ENCODE measurements at places on chromosomes 7 and 10. TPM values are rescaled to one million over a fixed set of nuclear protein-coding genes. Genes with fewer than 3 reads are reported as not detected.

The CLRN3 gene
- total RNA-seq, result 2.7 TPM

The CALD1 gene
- 95.4 TPM for total RNA-seq

The IFIT1B gene
- not detected for total RNA-seq

The NODAL gene
- not detected for total RNA-seq

The VAX1 gene
- not detected for total RNA-seq

The ING3 gene
- 28.3 TPM for total RNA-seq

The CRYGN gene
- total RNA-seq, result 3.2 TPM

The PAX4 gene
- 23.6 TPM for total RNA-seq

The SMKR1 gene
- 1.7 TPM for total RNA-seq

DNA sequence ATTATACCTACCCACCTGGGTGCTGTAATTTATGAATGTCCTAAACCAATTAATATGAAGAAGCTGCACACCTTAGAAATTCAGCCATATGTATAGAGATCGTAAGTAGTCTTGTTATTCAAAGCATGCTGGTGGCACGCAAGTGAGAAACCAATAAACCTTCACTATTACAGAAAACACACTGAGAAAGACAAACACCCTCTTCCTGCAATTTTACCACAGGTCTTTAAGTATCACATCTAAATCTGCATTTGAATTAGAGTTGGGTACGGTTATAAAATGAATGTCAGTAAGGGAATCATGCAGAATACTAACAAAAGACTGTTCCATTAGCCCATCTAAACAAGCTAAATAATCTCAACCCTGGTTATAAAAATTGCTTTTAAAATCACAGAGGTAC, 33.8 kb downstream of the CCNJ start:
- DNase-seq, result no peak
- H3K27me3 ChIP-seq, result no peaks in the 10 kb centered on the region
- H3K4me3 ChIP-seq, result no peak overlapping the region

GRCh38 chr10:124728071-124728829, 15.9 kb downstream of the FAM53B start:
- no peak for DNase-seq
- H3K27ac ChIP-seq, result no peak overlapping the region
- peaks cover 10% of the 10 kb centered on the region for H3K36me3 ChIP-seq
- H3K27me3 ChIP-seq, result no peaks in the 10 kb centered on the region
- no peak overlapping the region for H3K4me3 ChIP-seq

- no peak overlapping the region for H3K4me3 ChIP-seq
- H3K4me1 ChIP-seq, result no peaks in the 10 kb centered on the region
- no peak overlapping the region for H3K27ac ChIP-seq
- no peak for DNase-seq
Observed at GRCh38 chr7:1694611-1695511, 24.8 kb downstream of the ELFN1 start.

DNA sequence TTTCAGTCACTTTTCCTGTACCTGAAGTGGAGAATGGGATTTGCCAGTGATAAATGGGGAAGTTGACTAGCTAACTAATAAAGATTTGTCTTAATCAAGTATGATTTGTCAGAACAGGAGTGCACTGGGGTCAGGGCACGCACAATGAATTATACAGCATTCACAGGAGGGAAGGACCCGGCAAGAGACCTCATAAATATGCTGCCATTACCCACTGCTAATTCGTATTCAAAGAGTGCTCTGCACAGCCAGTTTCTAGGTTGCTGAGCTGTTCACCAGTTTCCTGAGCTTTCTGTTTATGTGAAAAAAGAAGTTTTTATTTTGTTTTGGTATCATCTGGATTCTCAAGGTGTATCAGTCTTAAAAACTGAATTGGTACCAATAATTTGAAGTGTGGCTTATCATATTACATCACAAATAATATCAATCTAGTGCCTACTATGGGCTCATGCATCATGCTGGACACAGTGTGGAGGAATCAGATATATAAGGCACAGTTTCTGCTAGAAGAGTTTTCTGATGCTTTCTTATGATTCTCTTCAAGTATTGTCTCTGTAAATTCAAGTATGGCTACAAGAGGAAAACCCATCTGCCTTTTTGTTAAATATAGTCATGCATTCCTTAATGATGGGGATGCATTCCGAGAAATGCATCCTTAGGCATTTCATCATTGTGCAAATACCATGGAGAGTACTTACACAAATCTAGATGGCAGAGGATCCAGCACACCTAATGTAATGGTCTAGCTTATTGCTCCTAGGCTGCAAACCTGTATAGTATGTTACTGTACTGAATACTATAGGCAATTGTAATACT, 202.2 kb downstream of the VTI1A start:
- DNase-seq, result no peak
- no peak overlapping the region for H3K4me3 ChIP-seq
- peaks cover 2% of the 10 kb centered on the region for H3K4me1 ChIP-seq
- no peak overlapping the region for H3K27ac ChIP-seq
- no peaks in the 10 kb centered on the region for H3K27me3 ChIP-seq

DNA sequence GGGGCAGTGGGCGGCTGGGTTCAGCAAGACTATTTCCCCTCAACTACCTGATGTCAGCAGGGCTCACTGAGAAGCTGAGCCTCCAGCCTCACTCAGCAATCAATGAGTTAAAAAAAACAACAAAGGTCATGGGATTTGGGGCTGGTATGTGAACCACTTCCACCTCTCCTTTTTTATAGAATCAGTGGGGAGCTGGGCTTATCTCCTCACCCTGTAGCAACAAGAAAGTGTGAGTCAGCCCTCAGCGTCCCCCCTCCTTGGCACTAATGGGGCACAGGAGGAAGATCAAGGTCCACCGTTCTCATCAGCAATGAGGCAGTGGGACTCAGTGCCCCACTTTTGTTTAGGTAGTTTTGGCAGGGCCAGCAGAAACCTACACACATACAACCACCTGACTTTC, 823.5 kb upstream of the POM121L12 start:
- no peaks in the 10 kb centered on the region for H3K36me3 ChIP-seq
- no peak for DNase-seq
- peaks cover 3% of the 10 kb centered on the region for H3K27me3 ChIP-seq
- H3K27ac ChIP-seq, result no peak overlapping the region
- H3K4me3 ChIP-seq, result no peak overlapping the region

DNA sequence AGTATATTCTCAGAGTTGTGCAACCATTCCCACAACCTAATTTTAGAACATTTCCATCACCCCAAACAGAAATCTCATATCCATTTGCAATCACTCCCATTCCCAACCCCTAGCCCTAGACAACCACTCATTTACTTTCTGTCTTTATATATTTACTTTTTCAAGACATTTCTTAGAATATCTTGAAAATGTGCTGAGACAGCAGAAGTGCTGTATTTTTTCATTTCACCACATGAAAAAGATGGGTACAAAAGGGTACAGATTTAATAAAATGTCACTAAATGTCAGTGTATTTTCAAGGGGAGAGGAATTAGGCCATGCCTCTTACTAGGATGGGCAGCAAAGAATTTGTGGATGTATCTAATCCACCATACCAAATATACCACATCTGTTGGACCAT, 51.6 kb upstream of the CCDC6 start:
- no peak overlapping the region for H3K4me3 ChIP-seq
- no peak overlapping the region for H3K27ac ChIP-seq
- DNase-seq, result no peak
- no peaks in the 10 kb centered on the region for H3K36me3 ChIP-seq
- H3K27me3 ChIP-seq, result no peaks in the 10 kb centered on the region

DNA sequence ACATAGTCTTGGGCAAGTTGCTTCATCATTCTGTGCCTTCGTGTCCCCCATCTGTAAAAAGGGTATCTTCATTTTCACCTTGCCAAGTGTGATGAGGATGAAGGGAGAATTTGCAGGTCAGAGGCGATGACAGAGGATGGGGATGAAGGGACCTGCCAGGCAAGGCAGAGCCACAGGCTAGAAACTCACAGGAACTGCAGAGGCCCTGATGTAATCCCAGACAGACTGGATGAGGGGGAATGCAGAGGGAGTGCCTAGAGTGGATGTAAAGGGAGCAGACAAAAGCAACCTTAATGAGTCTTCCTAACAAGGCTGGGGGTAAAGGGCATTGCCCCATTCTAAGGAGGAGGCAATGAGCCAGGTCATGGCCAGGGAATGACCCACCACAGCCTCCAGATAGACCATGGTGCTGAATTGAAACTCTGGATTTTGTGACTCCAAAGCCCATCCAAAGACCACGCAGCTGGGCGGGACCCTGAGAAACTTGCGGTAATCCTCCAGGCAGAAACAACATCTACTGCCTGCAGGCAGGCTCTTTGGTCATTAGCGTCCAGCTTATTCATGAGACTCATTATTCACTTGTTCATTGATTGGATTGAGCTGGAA, 1.9 kb downstream of the ANTXRL start:
- no peak overlapping the region for H3K4me3 ChIP-seq
- H3K27me3 ChIP-seq, result peaks cover 64% of the 10 kb centered on the region
- no peak for DNase-seq
- H3K27ac ChIP-seq, result no peak overlapping the region
- no peaks in the 10 kb centered on the region for H3K36me3 ChIP-seq

- H3K27me3 ChIP-seq, result peaks cover 6% of the 10 kb centered on the region
- no peak overlapping the region for H3K4me3 ChIP-seq
- H3K36me3 ChIP-seq, result no peaks in the 10 kb centered on the region
- H3K4me1 ChIP-seq, result no peaks in the 10 kb centered on the region
- no peak for DNase-seq
- no peak overlapping the region for H3K27ac ChIP-seq
Observed at GRCh38 chr10:43942096-43942850, 293.6 kb upstream of the ZNF32 start.

DNA sequence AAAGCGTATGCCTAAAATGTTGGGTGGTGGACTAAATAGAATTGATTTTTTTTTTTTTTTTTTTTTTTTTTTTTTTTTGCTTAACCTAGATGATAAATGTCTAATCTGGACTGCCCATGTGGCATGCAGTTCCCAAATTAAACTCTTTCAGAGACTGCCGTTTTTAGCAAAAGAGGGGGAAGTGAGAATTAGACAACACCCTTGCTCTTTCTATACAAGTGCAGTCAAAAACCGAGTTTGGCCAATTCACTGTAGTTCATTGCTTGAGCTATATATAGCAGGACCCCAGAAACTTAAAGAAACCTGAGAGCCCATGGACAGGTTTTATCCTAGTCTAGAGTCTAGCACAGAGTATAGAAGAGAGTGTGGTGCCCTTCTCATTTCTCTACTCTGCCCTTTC, 141.9 kb downstream of the GRM3 start:
- no peaks in the 10 kb centered on the region for H3K36me3 ChIP-seq
- no peaks in the 10 kb centered on the region for H3K4me1 ChIP-seq
- H3K27me3 ChIP-seq, result peaks cover 3% of the 10 kb centered on the region
- no peak overlapping the region for H3K4me3 ChIP-seq
- no peak overlapping the region for H3K27ac ChIP-seq

GRCh38 chr10:95400787-95401186, 110.0 kb upstream of the PDLIM1 start:
- no peak overlapping the region for H3K27ac ChIP-seq
- H3K4me3 ChIP-seq, result no peak overlapping the region
- H3K4me1 ChIP-seq, result no peaks in the 10 kb centered on the region
- DNase-seq, result no peak
- no peaks in the 10 kb centered on the region for H3K27me3 ChIP-seq

DNA sequence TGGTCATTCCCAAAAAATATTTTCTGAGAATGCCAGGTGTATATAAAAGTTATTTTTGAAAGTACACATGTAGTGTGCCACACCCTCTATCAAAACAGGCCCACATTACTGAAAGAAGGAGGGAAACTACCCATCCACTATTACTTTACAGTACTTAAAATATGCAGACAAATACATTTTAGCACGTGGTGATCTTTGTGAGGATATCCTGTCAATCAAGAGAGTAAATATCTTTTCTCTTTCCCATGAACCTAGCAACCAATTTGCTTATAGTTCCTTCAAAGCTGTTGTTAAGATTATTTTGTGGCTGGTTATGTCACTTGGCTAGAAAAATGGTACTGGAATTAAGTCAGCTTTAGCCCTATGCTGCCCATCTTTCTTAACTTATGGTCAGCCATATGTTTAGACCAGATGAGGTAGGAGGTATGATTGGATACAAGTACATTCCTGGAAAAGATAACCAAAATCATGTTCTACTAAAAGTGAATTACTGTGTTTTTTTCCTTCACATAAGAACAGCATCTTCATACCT, 70.1 kb downstream of the AUTS2 start:
- no peaks in the 10 kb centered on the region for H3K27me3 ChIP-seq
- no peaks in the 10 kb centered on the region for H3K36me3 ChIP-seq
- H3K4me1 ChIP-seq, result peaks cover 8% of the 10 kb centered on the region
- no peak overlapping the region for H3K4me3 ChIP-seq

DNA sequence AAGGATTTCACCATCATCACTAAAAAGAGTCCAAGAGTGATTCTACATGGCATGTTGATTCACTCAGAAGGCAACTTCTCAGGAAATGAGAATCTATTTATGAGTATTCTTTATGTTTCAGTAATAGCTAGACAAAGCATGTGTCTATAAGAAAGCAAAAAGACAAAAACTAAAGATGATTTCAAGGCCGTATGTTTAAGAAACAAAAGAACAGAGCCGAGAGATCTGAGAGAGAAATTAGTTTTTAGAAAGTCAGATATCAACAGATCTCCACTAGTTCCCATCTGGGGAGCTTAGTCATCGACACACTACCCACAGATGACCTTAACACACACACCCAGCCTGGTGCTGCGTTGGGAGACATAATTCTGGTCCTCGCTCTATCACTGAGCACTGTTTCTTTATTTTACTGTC, 21.0 kb downstream of the PIP4K2A start:
- H3K4me3 ChIP-seq, result no peak overlapping the region
- H3K27me3 ChIP-seq, result no peaks in the 10 kb centered on the region
- DNase-seq, result no peak
- H3K27ac ChIP-seq, result no peak overlapping the region
- peaks cover 5% of the 10 kb centered on the region for H3K36me3 ChIP-seq

DNA sequence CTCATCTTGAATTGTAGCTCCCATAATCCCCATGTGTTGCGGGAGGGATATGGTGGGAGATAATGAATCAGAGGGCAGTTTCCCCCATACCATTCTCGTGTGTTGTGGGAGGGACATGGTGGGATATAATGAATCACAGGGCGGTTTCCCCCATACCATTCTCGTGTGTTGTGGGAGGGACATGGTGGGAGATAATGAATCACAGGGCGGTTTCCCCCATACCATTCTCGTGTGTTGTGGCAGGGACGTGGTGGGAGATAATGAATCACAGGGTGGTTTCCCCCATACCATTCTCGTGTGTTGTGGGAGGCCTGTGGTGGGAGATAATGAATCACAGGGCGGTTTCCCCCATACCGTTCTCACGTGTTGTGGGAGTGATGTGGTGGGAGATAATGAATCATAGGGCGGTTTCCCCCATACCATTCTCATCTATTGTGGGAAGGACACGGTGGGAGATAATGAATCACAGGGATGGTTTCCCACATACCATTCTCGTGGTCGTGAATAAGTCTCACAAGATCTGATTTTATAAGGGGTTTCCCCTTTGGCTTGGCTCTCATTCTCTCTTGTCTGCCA, 271.0 kb downstream of the MAD1L1 start:
- H3K27me3 ChIP-seq, result no peaks in the 10 kb centered on the region
- peaks cover 18% of the 10 kb centered on the region for H3K36me3 ChIP-seq
- no peaks in the 10 kb centered on the region for H3K4me1 ChIP-seq
- H3K27ac ChIP-seq, result no peak overlapping the region
- no peak for DNase-seq

GRCh38 chr7:139768249-139768824, 9.5 kb downstream of the HIPK2 start:
- no peak for DNase-seq

- DNase-seq, result no peak
- H3K27ac ChIP-seq, result no peak overlapping the region
- no peak overlapping the region for H3K4me3 ChIP-seq
- H3K36me3 ChIP-seq, result no peaks in the 10 kb centered on the region
- peaks cover 4% of the 10 kb centered on the region for H3K4me1 ChIP-seq
Observed at GRCh38 chr10:89683883-89684282, 17.5 kb upstream of the KIF20B start.

GRCh38 chr7:79334841-79335240, 118.6 kb downstream of the MAGI2 start:
- DNase-seq, result no peak
- H3K36me3 ChIP-seq, result no peaks in the 10 kb centered on the region
- no peak overlapping the region for H3K4me3 ChIP-seq
- no peak overlapping the region for H3K27ac ChIP-seq
